ENCODE measurements at places on chromosomes 5 and 9.

GRCh38 chr5:120039111-120039510 lies 409.8 kb downstream of the FAM170A start:
- no peak for DNase-seq

- DNase-seq, result peak; percentile 87
Measured at GRCh38 chr9:29750062-29750461, 2176.8 kb upstream of the C9orf72 start.

- DNase-seq, result no peak
Measured at GRCh38 chr5:2903451-2904395, 152.2 kb upstream of the IRX2 start.

GRCh38 chr5:572398-573019 lies 39.6 kb upstream of the CEP72 start:
- DNase-seq, result no peak

- peak; percentile 68 for DNase-seq
Measured at GRCh38 chr9:14353222-14354056, 39.5 kb upstream of the NFIB start.

Data from fibroblast of skin of right quadriceps (primary cell).